H9 (cell line): ENCODE measurements at places on chromosomes 1 and 21. TPM values are rescaled to one million over a fixed set of nuclear protein-coding genes. Genes with fewer than 3 reads are reported as not detected.
A peak's percentile ranks its signal among the peaks of the same experiment; 100 is the strongest.

GRCh38 chr1:157155658-157156057, 17.5 kb upstream of the ETV3 start:
- H3K27ac ChIP-seq: no peak overlapping the region
- no peak overlapping the region; the same call in 2 of the 3 replicates for H3K4me3 ChIP-seq
- DNase-seq: peak; percentile 79

- H3K4me1 ChIP-seq: peaks cover 7% of the 10 kb centered on the region; the same call in 1 of the 2 replicates
- no peak overlapping the region for H3K27ac ChIP-seq
- H3K27me3 ChIP-seq: no peaks in the 10 kb centered on the region
- no peak for DNase-seq
- no peaks in the 10 kb centered on the region; the same call in 2 of the 3 replicates for H3K36me3 ChIP-seq
Observed at GRCh38 chr1:10962483-10962882, 50.0 kb upstream of the TARDBP start.

GRCh38 chr1:41448821-41449220, 35.7 kb downstream of the EDN2 start:
- no peak overlapping the region for H3K27ac ChIP-seq
- H3K4me1 ChIP-seq: no peaks in the 10 kb centered on the region
- no peaks in the 10 kb centered on the region for H3K27me3 ChIP-seq
- H3K4me3 ChIP-seq: no peak overlapping the region

DNM3 gene
- 2.7 and 3.3 TPM in 2 replicates for total RNA-seq

YOD1 gene
- 8.6 and 9.4 TPM in 2 replicates for total RNA-seq
